ENCODE measurements at places on chromosomes 5 and 9. TPM values are rescaled to one million over a fixed set of nuclear protein-coding genes. Genes with fewer than 3 reads are reported as not detected.
A peak's percentile ranks its signal among the peaks of the same experiment; 100 is the strongest.

DNA sequence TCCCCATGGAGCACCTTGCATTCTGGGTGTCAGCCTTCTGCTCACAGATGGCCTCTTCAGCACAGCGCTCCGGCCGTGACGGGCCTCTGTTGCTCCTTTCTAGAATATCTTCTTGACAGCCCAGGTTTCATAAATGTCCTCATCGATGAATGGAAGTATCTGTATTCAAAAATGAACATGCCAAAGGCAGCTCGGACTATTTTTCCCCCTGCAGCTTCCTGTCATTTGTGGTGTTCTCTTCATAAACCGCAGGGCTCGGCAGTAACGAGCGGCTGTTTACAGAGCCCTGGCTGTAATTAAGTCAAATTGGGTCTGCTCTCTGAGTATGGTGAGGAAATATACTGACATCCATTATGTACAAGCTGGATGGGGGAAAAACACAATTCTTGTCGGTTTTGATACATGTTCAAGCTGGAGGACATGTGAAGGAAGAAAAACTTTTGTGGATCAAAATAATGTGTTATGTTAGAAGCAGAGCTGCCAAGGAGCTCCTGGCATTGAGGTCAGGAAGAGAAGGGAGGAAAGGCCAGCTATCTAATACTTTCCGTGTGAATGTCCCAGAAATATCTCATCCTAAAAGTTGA is 154.1 kb upstream of the CD180 start:
- peaks cover 8% of the 10 kb centered on the region for H3K4me1 ChIP-seq
- no peaks in the 10 kb centered on the region for H3K27me3 ChIP-seq
- no peak for DNase-seq
- peak overlapping the region; percentile 56 for H3K4me3 ChIP-seq
- H3K36me3 ChIP-seq, result no peaks in the 10 kb centered on the region

- H3K4me3 ChIP-seq, result no peak overlapping the region
- no peaks in the 10 kb centered on the region for H3K27me3 ChIP-seq
- no peaks in the 10 kb centered on the region for H3K36me3 ChIP-seq
- H3K27ac ChIP-seq, result no peak overlapping the region
Observed at GRCh38 chr5:80915716-80916115, 44.4 kb upstream of the RASGRF2 start.

DNA sequence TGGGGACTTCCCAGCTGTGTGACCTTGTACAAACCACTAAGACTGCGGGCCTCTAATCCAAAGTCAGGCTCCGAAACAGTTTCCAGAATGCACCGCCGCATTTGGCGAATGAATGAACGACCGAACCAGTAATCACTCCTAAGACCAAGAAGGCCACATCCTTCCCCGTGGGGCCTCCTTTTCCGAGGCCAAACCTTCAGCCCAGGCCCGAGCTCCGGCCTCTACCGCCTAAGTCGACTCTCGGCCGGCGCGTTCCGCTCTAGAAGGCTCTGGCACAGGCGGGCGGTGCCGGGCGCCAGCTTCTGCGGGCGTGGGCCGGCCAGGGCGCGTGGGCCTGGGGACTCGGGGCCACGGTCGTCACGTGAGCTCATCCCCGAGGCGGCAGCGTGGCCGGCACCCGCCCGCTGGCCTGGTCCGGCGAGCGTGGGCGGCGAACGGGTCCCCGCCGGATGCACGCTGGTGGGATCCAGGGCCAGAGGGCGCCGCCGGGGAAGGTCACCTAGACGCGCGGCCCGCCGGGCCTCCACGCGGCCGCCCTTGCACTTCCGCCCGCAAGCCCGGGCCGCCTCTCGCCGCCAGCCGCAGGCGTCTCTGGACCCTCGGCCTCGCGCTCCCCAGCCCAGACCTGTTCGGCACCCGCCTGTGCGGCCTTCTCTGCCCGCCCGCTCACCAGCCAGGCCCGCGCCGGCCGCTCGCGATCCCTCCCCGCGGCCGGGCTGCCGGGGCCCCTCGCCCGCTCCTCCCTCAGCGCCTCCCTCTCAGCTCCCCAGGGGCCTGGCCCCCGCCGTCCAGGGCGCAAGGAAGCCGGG is 754 bp downstream of the VDAC1 start:
- H3K4me1 ChIP-seq, result peaks cover 39% of the 10 kb centered on the region
- peaks cover 5% of the 10 kb centered on the region for H3K36me3 ChIP-seq
- H3K4me3 ChIP-seq, result peak overlapping the region; percentile 51
- peak overlapping the region; percentile 94 for H3K27ac ChIP-seq
- peak; percentile 31 for DNase-seq

DNA sequence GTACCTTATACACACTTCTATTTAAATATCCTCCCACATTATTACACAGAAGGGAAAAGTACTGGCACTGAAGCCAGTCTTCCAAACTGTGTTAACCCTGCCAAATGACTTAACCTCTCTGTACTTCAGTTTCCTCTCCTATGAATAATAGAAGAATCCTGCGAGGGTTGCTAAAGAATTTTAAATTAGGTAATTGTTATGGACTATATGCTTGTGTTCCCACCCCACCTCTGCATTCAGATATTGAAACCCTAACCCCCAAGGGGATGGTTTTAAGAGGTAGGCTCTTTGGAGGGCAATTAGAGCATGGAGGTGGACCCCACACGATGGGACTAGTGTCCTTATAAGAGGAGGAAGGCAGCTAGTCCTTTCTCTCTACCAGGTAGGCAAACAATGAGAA is 72.7 kb downstream of the TTLL11 start:
- no peaks in the 10 kb centered on the region for H3K4me1 ChIP-seq
- no peaks in the 10 kb centered on the region for H3K27me3 ChIP-seq
- DNase-seq, result no peak
- no peak overlapping the region for H3K4me3 ChIP-seq
- no peaks in the 10 kb centered on the region for H3K36me3 ChIP-seq

Gene PCDHGB5
- polyA plus RNA-seq, result 0.14 TPM

- H3K4me1 ChIP-seq, result peaks cover 28% of the 10 kb centered on the region
- H3K27ac ChIP-seq, result no peak overlapping the region
- H3K4me3 ChIP-seq, result peak overlapping the region; percentile 68
- peak; percentile 26 for DNase-seq
Observed at GRCh38 chr9:36037549-36038122, 923 bp downstream of the RECK start.

Gene ZNF618
- polyA plus RNA-seq, result 1.2 TPM

DNA sequence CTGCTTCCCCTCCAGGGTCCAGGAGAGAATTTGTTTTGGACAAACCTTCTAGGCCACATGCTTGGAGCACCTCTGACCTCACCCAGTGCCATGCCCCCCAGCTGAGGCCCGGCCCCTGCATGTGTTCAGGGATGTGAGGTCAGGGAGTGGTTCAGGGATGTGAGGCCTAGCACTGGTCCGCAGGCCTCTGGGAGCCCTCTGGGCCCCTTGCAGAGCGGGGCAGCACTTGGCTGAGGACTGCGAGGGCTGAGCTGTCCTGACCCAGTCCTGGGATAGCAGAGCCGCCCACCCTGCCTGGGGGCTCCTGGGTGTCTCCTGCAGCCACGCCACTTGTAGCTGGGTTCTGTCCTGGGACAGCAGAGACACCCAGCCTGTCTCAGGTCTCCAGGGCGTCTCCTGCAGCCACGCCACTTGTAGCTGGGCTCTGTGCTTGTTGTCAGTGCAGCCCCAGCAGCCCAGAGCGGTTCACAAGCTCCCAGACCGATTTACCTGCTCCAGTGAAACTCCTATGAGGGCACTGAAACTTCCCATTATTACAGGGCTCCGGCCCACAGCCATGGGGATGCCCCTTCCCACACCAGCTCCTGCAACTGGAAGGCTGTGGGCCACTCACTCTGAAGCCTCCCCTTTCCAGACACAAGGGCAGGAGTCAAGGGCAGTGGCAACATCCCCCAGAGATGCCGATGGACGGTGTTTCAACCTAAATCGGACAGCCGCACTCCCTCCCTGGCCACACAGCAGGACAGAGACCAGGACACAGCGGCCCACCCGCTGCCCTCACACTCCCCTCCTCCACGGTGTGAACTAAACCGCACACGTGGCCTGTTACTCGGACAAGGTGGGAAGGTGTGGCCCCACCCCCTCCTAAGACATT is 5.4 kb upstream of the CEP72 start:
- H3K27me3 ChIP-seq, result no peaks in the 10 kb centered on the region
- H3K4me3 ChIP-seq, result no peak overlapping the region
- H3K27ac ChIP-seq, result no peak overlapping the region
- DNase-seq, result no peak

DNA sequence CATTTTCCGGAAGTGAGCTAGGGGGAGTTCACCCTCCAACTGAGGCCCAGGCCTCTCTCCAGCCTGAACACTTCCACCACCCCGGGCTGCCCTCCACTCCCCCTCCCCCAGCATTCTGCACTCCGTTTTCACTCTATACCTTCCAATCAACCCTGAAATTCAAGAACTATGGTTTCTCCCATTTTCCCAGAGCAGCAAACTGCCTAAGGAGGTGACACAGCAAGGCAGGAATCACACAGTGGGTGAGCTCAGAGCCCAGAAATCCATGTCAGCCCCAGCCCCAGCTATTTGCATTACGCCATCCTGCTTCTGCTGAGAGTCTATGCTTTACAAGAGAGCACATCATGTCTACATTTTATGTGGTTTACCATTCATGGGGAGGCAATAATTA is 11.9 kb downstream of the MSX2 start:
- H3K36me3 ChIP-seq, result no peaks in the 10 kb centered on the region
- H3K27me3 ChIP-seq, result peaks cover 10% of the 10 kb centered on the region
- H3K4me1 ChIP-seq, result no peaks in the 10 kb centered on the region
- H3K27ac ChIP-seq, result no peak overlapping the region

- no peaks in the 10 kb centered on the region for H3K4me1 ChIP-seq
- no peaks in the 10 kb centered on the region for H3K36me3 ChIP-seq
- H3K27me3 ChIP-seq, result no peaks in the 10 kb centered on the region
- H3K4me3 ChIP-seq, result no peak overlapping the region
- DNase-seq, result no peak
Observed at GRCh38 chr9:36319806-36320205, 61.6 kb upstream of the GNE start.

GRCh38 chr5:90264689-90265544 is 144.6 kb downstream of the CETN3 start:
- DNase-seq, result peak; percentile 1
- H3K4me1 ChIP-seq, result no peaks in the 10 kb centered on the region
- H3K27ac ChIP-seq, result no peak overlapping the region
- H3K36me3 ChIP-seq, result no peaks in the 10 kb centered on the region
- no peaks in the 10 kb centered on the region for H3K27me3 ChIP-seq

Gene STOM
- polyA plus RNA-seq, result 315 TPM

DNA sequence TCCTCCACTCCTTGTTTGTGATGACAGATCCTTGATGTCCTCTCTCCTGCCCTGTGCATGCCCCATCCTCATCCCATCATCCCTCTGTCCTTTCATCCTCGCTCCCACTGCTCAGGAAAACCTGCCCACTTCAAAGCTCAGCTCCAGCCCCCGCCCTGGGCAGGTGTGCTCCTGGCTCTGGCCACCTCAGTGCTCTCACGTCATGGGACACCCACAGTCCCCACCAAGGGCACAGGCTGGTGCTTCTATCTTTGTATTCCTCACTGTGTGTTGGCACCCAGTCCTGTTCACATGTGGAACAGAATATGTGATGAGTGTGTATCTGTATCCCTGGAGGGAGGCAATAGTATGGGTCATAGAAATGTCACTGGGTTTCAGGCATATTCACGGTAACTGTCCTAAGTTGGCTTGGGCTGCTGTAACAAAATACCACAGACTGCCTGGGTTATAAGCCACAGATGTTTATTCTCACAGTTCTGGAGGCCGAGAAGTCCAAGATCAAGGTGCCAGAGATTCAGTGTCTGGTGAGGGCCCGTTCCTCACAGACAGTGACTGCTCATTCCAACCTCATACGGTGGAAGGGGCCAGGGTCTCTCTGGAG is 13.5 kb downstream of the GFPT2 start:
- H3K27me3 ChIP-seq, result no peaks in the 10 kb centered on the region
- H3K4me3 ChIP-seq, result no peak overlapping the region
- H3K4me1 ChIP-seq, result no peaks in the 10 kb centered on the region
- no peaks in the 10 kb centered on the region for H3K36me3 ChIP-seq
- DNase-seq, result no peak

Gene SEMA4D
- 227 TPM for polyA plus RNA-seq

DNA sequence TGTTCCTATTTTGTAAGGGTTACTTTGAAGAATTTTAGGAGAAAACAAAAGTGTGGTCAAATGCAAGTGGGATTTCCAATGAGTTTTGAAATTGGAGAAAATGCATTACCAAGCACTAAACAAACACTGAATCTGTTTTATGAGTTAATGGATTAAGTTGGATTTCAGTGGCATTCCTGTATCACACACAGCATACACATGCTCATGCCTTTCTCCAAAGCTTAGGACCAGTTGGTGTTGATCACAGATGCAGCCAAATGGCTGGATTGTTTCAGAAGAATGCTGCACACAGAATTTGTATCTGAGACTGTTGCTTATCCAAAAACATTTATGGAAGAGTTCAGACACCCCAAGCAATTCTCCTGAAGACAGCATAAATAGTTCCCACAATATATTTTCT is 611.1 kb downstream of the ACTL7B start:
- no peak overlapping the region for H3K4me3 ChIP-seq
- H3K36me3 ChIP-seq, result no peaks in the 10 kb centered on the region
- H3K4me1 ChIP-seq, result no peaks in the 10 kb centered on the region
- no peak for DNase-seq
- no peak overlapping the region for H3K27ac ChIP-seq

GRCh38 chr9:17847908-17848307 is 269.0 kb downstream of the SH3GL2 start:
- H3K36me3 ChIP-seq, result no peaks in the 10 kb centered on the region
- H3K27me3 ChIP-seq, result no peaks in the 10 kb centered on the region
- no peak overlapping the region for H3K27ac ChIP-seq
- no peak for DNase-seq
- H3K4me1 ChIP-seq, result no peaks in the 10 kb centered on the region
- no peak overlapping the region for H3K4me3 ChIP-seq

DNA sequence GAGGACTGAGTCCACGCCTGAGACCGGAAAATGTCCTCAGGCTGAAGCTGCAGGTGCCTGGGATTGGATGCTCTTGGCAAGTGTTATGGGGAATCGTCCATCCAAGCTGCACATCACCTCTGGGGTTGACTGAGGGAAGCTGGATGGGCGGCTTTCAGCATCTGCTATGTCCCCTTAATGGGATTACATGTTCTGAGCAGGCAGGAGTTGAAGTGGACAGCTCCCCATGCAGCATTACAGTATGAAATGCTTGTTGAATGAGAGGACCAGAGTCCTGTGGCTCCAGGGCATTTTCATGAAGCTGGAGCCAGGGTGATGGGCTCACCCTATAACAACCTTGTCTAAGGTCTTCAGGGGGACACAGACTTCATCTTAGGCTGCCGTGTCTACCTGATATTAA is 270.9 kb downstream of the HSPA4 start:
- no peaks in the 10 kb centered on the region for H3K36me3 ChIP-seq
- H3K4me3 ChIP-seq, result no peak overlapping the region
- no peaks in the 10 kb centered on the region for H3K27me3 ChIP-seq
- no peaks in the 10 kb centered on the region for H3K4me1 ChIP-seq

- H3K27me3 ChIP-seq, result no peaks in the 10 kb centered on the region
- H3K36me3 ChIP-seq, result no peaks in the 10 kb centered on the region
- no peak overlapping the region for H3K4me3 ChIP-seq
- H3K27ac ChIP-seq, result no peak overlapping the region
- no peak for DNase-seq
- no peaks in the 10 kb centered on the region for H3K4me1 ChIP-seq
Observed at GRCh38 chr9:17723656-17724055, 144.8 kb downstream of the SH3GL2 start.
